ENCODE measurements at places on chromosomes 3 and 15.
A peak's percentile ranks its signal among the peaks of the same experiment; 100 is the strongest.

DNA sequence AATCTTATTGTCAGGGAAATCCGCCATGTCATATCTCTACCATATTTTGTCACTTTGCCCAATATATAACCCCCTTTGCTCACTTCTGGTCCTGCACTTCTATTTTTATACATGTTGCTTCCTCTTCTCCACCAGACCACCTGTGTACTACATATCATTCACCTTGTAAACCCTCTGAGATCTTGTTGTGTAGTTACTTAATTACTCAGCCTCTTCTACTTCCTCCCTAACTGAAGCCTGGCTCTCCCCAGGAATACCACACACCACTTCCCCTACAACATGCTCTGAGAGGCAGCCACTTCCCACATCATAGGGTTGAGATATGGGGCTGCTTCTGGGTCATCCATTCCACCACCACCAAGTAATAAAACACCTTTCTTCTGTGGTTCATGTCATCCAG, 10.0 kb downstream of the HEXA start:
- DNase-seq = no peak

- no peak for DNase-seq
Measured at GRCh38 chr15:83474578-83474977, 27.4 kb downstream of the SH3GL3 start.

DNA sequence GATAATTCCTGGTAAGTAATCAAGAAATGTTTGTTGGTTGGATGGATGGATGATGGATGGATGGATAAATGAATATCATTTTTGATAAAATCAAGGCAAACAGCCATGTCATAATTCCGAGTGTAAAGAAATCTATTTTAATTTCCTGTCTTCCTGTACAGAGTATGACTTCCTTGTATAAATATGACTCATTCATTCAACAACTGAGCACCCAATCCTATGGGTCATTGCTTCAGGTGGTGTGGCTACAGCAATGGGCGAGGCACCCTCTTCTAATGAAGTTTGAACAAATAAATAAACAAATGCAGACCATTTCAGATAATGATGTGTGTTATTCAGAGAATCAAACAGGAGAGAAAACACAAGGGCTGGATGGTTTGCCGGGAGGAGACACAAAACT, 198.7 kb downstream of the TNIK start:
- DNase-seq = no peak

GRCh38 chr15:34223904-34224596, 766 bp upstream of the EMC4 start:
- DNase-seq = no peak

- no peak for DNase-seq
Measured at GRCh38 chr3:16300881-16301359, 35.9 kb downstream of the OXNAD1 start.

- DNase-seq = no peak
Measured at GRCh38 chr15:70519004-70519365, 244.4 kb downstream of the UACA start.

DNA sequence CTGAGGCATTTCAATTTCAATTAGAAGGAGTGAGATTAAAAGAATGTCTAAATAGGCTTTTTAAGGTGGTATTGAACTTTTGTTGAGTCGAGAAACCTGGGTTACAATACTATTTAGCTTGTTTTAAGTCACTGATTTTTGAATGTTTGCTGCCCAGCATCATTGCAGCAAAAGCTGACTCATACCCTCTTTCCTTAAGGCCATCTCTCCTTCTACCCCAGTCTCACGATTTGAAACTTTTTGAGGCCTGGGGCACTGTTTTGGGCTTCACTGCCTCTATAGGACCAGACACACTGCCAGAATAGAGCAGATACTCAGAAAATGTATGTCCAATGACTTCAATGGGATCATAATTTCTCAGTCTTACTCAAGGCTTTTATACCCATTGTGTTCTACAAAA, 319.6 kb upstream of the TGFBR2 start:
- no peak for DNase-seq

DNA sequence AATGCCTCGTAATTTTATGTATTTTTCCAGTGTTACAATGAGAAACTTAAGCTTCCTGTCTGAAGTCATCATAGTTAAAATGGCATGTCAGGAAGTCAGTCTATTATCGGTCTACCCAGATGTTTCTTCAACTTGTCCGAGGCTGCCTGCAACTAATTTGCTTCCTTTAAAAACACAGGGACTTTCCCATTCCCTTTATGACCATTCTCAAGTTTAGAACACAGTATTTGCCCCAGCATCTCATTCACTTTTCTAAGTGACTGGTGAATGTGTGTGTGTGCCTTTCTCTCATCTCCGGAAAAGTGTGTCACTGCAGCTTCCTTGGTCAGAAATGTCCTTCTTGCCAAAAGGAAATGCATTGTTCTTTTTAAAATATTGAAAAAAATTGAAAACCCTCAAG, 466.6 kb downstream of the RAP2B start:
- DNase-seq = no peak

GRCh38 chr15:78059110-78059839, 18.2 kb downstream of the TBC1D2B start:
- no peak for DNase-seq

DNA sequence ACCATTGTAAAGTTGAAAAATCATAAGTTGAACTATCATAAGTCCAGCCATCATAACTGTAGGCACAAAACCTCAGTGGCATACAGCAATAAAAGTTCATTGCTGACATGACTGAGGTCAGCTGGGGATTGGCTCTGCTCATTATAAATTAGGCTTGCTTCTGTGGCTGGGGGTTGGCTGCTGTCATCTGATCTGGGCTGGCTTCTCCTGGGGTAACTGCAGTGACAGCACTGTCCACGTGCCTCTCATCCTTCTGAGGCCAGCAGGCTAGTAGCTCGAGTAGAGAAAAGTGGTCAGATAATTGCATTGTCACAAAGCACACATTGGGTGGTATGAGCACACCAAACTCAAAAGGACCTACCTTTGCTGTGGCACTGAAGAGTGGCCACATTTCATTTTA, 31.3 kb downstream of the CMTM7 start:
- no peak for DNase-seq

- DNase-seq = no peak
Measured at GRCh38 chr3:61582287-61582686, 20.9 kb downstream of the PTPRG start.

DNA sequence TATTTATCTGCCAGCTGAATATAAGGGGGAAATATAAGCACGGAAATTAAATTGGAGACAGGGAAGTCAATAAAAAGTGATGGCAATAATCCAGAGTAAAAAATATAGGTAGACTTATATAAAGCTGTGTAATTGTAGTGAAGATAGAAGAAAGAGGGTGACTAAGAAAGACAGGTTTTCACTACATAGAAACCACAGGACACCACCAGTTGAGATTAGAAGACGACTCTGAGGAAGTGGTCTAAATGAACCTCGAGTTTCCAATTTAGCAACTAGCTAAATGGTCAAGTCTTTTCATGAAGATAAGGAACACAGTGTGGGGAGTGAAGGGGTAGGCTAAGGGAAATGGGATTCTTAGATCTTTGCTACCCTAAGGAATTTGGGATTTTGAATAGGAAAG, 188.8 kb upstream of the ARL6 start:
- no peak for DNase-seq

GRCh38 chr15:46933332-46933731, 784.0 kb upstream of the SEMA6D start:
- DNase-seq = no peak

DNA sequence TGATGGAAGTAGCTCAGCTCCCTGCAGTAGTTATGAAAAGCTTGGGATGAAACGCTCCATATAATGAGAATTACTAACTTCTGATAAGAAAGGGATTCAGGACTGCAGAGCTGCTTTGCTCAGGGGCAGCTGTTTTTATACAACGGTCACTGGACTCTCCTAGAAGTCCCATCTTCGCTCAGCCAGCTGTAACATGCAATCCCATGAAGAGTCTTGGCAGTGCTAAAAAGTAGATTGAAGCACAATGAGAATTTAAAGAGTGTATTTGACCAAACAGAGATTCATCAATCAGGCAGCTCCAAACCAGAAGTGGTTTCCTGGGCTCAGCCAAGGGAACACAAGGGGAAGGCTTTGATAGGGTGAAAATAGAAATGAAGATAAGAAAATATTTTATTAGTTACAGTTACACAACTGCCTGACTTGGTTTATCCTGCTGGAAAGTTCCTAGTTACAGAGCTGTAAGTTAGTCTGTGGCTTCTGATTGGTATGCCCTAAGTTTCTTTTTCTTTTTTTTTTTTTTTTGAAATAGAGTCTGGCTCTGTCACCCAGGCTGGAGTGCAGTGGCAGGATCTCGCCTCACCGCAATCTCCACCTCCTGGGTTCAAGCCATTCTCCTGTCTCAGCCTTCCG, 24.1 kb downstream of the SIDT1 start:
- DNase-seq = no peak

- DNase-seq = no peak
Measured at GRCh38 chr15:91067036-91067435, 33.0 kb upstream of the SV2B start.

DNA sequence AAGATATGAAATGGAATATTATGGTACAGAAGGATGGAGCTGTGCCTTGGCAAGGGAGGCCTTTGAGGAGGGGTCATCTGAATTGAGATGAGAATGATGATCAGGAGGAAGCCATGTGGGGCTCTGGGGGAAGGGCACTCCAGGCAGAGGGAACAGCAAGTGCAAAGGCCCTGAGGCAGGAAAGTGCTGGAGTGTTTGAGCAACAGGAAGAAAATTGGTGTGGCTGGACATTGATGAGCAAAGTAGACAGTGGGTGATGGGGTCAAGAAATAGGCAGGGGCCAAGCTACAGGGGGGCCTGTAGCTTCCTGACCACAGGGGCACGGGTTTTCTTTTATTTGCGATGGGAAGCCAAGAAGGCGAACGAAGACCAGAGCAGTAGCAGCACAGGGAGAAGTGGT, 3.3 kb upstream of the GP9 start:
- no peak for DNase-seq

DNA sequence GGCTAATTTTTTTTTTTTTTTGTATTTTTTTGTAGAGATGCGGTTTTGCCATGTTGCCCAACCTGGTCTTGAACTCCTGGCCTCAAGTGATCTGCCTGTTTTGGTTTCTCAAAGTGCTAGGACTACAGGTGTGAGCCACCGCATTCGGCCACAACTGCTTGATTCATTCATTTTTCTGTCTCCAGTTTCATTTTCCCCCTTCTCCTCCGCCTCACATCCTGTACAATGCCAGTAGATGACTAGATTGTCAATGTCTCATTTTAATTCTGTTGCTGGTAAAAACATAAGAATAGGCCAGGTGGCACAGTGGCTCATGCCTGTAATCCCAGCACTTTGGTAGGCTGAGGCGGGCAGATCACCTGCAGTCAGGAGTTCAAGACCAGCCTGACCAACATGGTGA, 12.0 kb upstream of the ZNF592 start:
- no peak for DNase-seq

- no peak for DNase-seq
Measured at GRCh38 chr3:71468311-71469137, 115.0 kb downstream of the FOXP1 start.

DNA sequence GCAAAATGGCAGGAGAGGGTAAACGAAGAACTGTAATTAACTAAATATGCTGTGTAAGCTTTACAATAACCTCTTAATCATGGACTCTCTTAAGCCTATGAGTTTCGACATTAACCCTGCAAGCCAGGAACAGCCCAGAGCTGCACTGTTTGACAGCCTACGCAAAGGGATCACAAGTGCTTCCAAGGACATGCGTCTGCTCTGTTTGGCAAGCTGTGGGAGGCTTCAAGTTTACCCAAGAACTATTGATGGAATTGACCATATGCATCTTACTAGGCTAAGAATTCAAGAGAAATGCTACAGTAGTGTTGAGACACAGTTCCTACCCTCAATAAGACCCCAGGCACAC, 66.0 kb downstream of the PDZRN3 start:
- DNase-seq = no peak

DNA sequence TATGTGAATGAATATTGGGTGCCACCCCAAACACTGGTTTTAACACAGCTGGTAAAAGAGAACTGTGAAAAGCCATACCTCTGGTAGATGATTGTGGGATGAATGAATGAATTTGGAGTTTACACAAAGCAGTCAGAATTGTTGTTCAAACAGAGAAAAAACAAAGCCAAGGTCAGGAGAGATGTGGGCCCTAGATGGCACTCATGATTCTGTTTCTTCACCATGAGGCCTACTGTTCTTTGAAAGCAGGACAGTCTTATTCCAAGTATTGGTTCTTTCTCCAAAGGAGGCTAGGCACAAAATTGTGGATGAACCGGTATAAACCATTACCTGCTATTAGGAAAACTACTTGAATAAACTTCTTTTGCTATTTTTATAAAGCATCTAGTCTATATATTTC, 97.6 kb downstream of the SAMMSON start:
- no peak for DNase-seq

DNA sequence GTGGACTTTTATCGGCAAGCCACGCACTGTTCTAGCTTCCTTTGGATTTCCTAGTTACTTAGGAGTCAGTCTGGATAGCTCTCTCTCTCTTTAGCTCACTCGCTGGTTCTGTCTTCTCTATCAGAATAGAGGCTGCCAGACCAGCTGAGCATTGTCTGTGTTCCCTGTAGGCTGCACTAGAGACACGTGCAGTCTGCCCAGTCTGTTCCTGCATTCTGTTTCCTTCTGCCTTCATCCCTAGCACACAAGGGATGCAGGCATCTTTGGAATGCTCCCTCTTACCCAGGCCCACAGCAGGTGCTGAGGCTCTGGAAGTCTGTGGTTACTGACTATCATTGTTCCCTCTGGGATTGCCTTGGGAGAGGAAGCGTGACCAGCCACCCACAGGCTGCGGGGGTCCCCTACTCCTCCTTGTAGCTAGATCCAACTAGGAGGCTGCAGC, 322.8 kb downstream of the ZNF621 start:
- peak; percentile 5 for DNase-seq

GRCh38 chr3:183475016-183475763, 46.8 kb upstream of the MCF2L2 start:
- DNase-seq = no peak

DNA sequence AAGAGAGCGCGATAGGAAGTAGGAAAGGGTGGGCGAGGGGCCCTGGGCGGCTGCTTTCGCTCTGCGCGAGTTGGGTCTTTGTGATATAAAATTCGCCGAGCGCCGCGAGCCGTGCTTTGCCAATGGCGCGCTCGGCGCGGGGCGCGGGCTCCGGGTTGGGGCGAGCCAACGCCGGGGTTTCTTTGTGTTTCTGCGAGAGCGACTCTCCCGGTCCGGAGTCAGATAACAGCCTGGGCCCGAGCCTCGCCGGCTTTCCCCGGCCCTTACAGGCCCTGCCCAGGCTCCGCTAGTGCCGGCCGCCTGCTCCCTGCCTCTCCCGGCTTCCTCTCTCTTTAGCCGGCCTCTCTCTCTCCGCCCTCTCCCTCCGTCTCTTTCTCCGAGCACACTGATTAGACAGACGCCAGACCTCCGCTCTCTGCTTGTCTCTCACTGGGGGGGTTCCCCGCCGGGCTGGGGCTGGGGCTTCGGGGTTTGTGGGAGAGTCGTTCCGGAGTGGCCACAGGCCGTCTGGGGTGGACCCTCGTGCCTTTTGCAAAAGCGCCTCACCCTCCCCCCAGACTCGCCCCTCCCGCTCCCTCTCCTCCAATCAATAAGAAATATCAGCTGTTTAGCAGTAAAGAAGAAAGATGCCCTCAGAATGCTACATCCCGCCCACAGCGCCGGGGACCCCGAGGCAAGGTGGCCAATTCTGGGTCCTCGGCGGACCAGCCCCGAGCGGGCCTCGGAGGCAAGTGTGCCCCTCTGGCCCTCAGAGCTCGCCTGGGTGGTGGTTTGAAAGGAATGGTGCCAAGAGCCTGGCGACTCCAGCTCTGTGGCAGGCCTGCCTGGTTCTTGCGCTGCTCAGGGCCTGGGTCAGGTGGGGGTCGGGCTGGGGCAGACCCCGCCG, 2.9 kb downstream of the NR2F2 start:
- DNase-seq = no peak

GRCh38 chr3:14248849-14249523, 70.4 kb downstream of the LSM3 start:
- no peak for DNase-seq
